CD4-positive, alpha-beta memory T cell (primary cell): ENCODE measurements at places on chromosomes 1 and 21. TPM values are rescaled to one million over a fixed set of nuclear protein-coding genes. Genes with fewer than 3 reads are reported as not detected.

LMX1A gene
- total RNA-seq: not detected

GUCA2A gene
- total RNA-seq: not detected

SPRR2B gene
- not detected for total RNA-seq

RNF207 gene
- total RNA-seq: 9.4 TPM

OR6N2 gene
- total RNA-seq: not detected

MYBPH gene
- not detected for total RNA-seq

TAL1 gene
- not detected for total RNA-seq

FMO5 gene
- total RNA-seq: 1.5 TPM

TNFRSF4 gene
- 13.5 TPM for total RNA-seq

TMEM50B gene
- total RNA-seq: 112 TPM

GRIK1 gene
- total RNA-seq: not detected

KRTAP7-1 gene
- not detected for total RNA-seq

TPTE gene
- total RNA-seq: not detected

GJB5 gene
- not detected for total RNA-seq

VCAM1 gene
- not detected for total RNA-seq

GOLT1A gene
- total RNA-seq: 0.39 TPM

NBPF4 gene
- total RNA-seq: 0.35 TPM

RGS18 gene
- total RNA-seq: 2.4 TPM

DCST1 gene
- not detected for total RNA-seq

CD5L gene
- not detected for total RNA-seq

PEF1 gene
- 39.1 TPM for total RNA-seq

TTC39A gene
- not detected for total RNA-seq

ST6GALNAC5 gene
- total RNA-seq: not detected

IGSF3 gene
- total RNA-seq: not detected
